ENCODE measurements at places on chromosomes 5 and 9.

GRCh38 chr5:127256886-127257597 is 33.6 kb upstream of the MEGF10 start:
- DNase-seq, result no peak

GRCh38 chr5:66021585-66021984 is 95.2 kb downstream of the ERBIN start:
- DNase-seq, result no peak

DNA sequence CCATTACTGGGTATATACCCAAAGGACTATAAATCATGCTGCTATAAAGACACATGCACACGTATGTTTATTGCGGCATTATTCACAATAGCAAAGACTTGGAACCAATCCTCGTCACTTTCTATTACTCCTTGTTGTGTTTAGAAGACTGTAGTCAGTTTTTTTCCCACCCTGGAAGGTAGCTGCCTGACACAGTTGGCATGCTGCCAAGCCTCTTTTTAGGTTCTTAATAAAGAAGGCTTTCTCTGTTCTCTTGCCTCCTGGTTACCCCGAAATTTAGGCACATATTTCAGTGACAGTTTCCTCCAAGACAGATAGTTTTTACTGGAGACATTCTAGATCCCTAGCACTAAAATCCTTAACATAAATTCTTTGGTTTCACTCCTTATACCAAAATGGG is 205.4 kb upstream of the PCSK5 start:
- DNase-seq, result no peak

GRCh38 chr5:133359861-133360260 is 252.5 kb downstream of the FSTL4 start:
- no peak for DNase-seq

DNA sequence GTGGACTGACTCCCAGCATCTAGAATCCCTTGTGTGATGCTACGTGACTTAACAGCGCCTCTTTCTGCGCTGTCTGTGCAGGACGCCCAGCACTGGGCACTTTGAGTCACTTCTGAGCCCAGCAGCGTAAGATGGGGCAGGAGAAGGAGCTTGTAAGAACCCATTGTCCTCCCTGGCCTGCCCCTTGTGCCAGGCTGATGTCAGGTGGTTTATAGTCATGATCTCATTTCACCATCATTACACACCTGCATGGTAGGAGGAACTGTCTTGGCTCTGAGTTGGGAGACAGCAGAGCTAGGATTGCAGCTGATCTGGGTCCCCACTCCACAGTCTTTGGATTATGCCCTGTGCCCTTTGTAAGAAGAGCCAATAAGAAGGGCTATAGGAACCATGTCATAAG is 12.2 kb downstream of the ERGIC1 start:
- DNase-seq, result no peak

DNA sequence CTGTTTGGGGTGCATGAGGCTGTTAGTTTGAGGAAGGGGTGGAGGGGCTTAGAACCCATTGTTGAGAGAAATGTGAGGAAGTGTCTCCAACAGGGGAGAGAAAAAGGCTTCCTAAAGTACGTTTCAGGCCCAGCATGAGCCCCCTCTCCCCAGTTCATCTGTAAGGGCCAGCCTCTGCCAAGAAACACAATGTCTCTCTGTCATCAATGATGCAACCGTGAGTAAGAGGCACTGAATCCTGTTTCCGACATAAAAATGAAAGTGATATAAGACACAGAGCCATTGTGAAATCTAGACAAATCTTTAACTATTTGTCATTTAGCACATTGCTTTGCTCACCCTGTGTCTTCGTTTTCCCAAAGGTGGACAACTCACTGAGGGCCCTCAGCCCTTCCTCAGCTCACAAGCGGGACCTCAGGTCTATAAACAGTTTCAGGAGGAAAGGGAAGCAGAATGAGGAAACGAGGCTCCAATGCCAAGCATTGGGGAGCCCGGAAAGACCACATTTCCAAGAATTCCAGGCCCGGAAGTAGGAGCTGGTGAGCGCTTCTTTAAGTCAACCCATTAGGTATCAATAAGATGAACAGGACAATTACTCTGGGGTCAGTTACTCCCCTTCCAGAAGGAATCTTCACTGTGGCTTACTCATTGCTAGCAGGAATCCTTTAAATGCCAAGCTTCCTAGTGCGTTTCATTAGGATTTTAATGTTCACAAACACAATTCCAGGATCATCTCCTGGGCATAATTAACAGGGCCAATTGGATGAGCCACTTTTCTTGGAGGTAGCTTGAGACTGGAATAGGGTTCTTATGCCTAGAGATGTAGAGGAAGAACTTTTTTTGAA is 59.0 kb upstream of the KLF4 start:
- no peak for DNase-seq

DNA sequence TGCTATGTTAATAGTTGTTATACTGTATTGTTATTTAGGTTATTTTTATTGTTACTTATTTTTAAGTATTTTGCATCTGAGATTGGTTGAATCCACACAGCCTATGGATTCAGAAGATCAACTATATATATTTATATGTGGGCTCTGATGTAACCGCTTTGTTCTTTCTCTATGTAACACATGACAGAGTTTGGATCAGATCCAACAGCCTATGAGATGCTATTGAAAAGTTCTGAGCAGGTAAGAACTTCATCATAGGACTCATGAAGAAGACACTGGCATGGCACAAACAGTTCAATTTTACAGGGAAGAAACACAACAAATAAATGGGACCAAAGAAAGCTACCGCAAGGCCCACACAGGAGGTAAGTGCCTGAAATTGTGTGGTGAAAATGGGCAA is 93.4 kb downstream of the GNAQ start:
- no peak for DNase-seq

All from left kidney (tissue), 8 donors.